NCI-H446 (cell line): ENCODE measurements at places on chromosomes 12 and 14.

GRCh38 chr12:124369827-124370378 is 75.0 kb downstream of the RFLNA start:
- DNase-seq = no peak

DNA sequence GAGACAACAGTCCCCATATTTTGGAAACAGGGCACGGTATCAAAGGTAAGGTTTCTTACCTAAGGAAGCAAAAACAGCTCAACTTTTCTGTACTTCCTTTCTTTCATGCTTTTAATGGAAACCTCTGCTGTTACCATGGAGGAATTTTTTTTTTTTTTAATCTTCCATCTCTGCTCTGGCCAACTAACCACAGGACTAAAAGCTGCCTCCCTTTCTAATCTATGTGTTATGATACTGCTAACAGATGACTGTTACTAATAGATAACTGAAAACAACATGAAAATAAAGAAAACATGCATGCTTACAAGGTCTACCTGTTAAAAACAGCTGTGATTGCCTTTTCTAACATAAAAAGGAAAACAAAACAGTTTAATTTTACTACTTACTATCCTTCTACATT is 168.4 kb downstream of the SOX5 start:
- no peak for DNase-seq

DNA sequence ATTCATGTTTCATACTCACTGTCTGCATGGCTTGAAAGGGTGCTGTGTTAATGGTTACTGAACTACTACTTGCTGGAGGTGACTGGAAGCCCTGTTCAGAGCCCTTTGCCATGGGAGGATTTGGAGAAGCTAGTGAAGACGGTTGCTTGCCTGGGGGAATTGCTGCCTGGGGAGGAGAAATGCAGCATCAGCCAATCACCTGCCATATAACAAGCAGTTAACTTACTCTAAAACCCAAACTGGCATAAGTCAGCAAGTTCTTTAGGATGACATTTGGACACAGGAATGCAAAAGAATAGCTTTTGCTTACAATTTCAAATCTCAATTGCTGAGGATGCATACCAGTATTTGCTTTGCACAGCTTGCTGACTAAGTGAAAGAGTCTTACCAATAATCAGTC is 23.4 kb upstream of the IPO8 start:
- no peak for DNase-seq

- no peak for DNase-seq
Measured at GRCh38 chr14:104254735-104255400, 116.5 kb downstream of the KIF26A start.

DNA sequence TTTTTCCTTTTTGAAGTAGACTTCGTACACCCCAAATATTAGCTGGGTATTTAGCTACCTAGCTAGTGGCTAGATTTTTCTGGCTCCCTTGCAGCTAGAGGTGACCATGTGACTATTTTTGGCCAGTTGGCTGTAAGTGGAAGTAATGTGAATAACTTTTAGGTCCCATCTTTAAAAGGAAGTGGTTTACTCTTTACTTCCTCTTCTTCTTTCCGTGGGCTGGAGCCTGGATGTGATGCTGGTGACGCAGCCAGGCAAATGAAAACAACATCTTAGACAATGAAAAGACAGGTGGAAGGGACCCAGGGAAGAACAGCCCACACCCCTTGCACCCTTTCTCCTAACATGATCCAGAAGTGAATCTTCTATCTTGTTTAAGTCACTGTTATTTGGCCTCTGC is 245.5 kb downstream of the ATP23 start:
- DNase-seq = no peak

DNA sequence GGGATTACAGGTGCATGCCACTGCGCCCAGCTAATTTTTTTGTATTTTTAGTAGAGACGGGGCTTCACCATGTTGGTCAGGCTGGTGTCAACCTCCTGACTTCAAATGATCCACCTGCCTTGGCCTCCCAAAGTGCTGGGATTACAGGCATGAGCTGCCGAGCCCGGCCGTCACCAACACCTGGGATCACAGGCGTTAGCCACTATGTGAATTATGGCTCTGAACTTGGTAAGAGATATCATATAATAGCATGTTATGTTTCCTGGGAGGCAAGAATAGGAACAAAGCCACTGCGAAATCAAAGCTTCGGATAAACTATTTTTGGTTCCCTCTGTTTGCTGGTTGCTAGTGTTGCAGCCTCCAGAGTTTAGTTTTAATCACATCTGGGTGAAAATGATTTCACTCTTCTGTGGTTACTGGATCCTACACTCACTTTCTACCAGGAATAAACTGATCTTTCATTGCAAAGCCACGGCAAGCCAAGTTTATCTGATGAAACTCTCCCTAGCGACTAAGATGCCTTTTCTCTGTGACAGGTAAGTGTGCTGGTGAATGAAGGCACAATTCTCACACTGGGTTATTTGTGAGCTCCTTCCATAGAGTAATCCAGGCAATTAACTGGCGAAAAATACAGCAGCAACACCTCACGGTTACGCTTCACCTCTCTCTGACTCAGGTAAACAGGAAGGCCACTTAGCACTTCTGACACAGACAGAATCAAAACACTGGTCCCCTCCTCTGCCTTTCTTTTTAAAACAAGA is 16.7 kb downstream of the SNRNP35 start:
- DNase-seq = no peak

- DNase-seq = no peak
Measured at GRCh38 chr14:37142835-37143401, 29.5 kb downstream of the SLC25A21 start.

- DNase-seq = no peak
Measured at GRCh38 chr12:106254724-106255123, 6.9 kb upstream of the CKAP4 start.

GRCh38 chr12:8722286-8722800 is 24.6 kb downstream of the RIMKLB start:
- no peak for DNase-seq

GRCh38 chr14:61355892-61356325 is 34.5 kb downstream of the PRKCH start:
- peak; percentile 28 for DNase-seq

GRCh38 chr14:78581229-78581628 is 411.1 kb downstream of the NRXN3 start:
- no peak for DNase-seq

- no peak for DNase-seq
Measured at GRCh38 chr12:113860059-113860820, 105.9 kb downstream of the RBM19 start.

GRCh38 chr14:20873370-20874177 is 17.6 kb upstream of the RNASE3 start:
- DNase-seq = peak; percentile 38

GRCh38 chr12:18652596-18652995 is 85.2 kb downstream of the PLCZ1 start:
- DNase-seq = no peak

- no peak for DNase-seq
Measured at GRCh38 chr12:57215668-57216013, 953 bp upstream of the NXPH4 start.
